ENCODE measurements at places on chromosomes 2 and 18.

DNA sequence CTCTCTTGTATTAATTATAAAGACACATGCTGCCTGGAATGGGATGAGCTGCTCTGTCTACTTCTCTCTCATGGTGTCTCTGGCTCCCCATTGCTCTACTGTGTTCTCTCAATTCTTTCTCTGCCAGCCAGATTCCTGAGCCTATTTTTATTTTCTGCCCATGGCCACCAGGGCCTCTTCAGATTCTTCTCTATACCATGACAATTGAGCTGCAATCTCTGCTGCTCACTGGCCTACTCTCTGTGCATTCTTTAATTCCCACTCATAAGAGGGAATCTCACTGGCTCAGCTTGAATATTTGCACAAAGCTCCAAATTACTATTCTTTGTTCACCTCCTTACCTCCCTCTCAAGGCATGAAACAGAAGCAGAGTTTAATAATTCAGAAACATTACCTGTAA is 161.4 kb upstream of the GULP1 start:
- DNase-seq = no peak

DNA sequence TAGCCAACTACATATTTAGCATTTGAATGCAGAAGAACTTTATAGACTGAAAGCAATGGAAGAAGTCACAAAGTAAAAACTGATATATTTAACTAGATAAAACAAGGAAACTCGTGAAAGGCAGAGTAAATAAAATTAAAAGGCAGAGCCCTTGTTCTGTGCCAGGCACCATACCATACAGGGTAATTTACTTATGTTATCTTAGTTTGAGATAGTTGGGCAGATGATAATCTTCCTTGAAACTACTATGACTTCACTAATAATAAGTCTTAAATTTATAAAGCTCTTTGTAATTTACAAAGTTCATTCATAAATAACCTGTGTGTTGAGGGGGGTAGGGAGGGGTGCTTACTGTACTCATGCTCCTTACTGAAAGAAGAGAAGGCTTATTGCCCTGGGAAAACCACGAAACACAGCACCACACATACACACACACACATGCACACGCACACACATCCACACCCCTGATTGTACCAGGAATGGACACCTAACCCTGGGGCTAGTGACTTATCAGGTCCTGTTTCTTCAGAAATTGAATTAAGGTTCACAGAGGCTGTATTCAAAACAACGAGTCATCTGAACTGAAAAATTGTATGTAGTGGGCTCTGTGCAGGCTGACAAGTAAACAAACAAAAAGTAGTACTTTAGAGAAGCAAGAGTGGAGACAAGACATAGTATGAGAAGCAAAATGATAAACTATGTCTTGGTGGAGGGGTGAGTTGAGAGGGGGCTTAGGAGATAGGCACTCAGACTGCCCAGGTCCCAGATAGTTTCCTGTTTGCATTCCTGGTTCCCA is 38.1 kb downstream of the AGFG1 start:
- no peak for DNase-seq

DNA sequence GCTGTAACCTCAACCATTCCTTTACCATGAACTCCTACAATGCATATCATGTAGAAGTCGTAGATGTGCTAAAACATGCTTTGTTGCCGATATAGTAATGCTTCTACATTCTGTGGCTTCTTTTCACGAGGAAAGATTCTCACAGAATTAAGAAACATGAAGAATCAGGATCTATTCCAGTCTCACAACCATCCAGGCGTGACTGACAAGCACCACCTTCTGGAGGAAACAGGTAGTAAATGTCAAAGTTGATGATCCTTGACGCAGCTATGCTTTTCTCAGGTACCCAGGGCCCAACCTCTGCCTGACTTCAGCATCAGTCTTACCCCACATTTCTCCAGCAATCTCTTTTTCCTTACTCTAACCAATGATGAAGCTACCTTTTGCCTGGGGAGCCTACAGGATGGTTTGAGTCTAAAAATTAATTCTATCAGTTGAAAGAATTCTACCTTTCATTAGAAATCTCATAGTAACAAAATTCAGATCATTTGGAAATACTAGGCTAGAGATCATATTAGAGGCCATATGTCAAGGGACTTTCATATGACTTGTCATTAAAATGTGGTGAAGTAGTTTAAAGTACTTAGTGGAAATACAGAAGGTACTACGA is 123.3 kb upstream of the RND3 start:
- DNase-seq = peak; percentile 61

- no peak for DNase-seq
Observed at GRCh38 chr2:62431512-62431911, 74.5 kb downstream of the TMEM17 start.

DNA sequence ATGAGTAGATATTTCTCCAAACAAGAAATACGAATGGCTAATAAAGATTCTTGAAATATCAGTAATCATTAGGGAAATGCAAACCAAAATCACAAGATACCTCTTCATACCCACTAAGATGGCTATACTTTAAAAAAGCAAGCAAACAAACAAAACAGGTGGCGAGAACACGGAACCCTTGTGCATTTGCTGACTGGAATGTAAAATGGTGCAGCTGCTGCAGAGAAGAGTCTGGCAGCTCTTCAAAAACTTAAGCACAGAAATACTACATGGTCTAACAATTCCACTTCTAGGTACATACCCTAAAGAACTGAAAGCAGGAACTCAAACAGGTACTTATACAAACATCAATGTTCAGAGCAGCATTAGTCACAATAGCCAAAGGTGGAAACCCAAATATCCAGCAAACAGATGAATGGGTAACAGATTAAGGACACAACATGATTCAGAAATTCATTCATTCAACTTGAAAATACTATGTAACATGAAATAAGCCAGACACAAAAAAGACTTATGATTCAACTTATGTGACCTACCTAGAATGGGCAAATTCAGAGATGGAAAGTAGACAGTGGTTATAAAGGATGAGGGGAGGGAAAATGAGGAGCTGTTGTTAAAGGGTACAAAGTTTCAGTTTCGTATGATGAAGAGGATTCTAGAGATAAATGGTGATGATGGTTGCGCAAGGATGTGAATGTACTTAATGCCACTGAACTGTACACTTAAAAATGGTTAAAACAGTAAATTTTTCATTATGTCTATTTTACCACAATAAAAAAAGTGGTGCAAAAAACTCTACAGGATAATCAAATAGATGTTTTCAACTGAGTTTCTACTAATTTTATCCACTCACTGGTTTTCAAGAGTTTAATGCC is 26.9 kb upstream of the GPR75 start:
- no peak for DNase-seq

GRCh38 chr18:42078711-42079110 is 123.7 kb downstream of the PIK3C3 start:
- DNase-seq = no peak
